Activated naive CD8-positive, alpha-beta T cell treated with anti-CD3 and anti-CD28 coated beads, Interleukin-2, amount 10 ng/mL, durations not matched to agents 7 days and 5 days (primary cell): ENCODE measurements at places on chromosomes 4 and X. TPM values are rescaled to one million over a fixed set of nuclear protein-coding genes. Genes with fewer than 3 reads are reported as not detected.

- no peak for DNase-seq
Measured at GRCh38 chr4:94334476-94334875, 8.2 kb downstream of the HPGDS start.

GRCh38 chrX:1477229-1477628 is 24.5 kb upstream of the ASMTL start:
- no peak for DNase-seq

- no peak for DNase-seq
Measured at GRCh38 chr4:5561286-5561685, 147.1 kb downstream of the EVC2 start.

GRCh38 chr4:3387943-3388361 is 53.8 kb upstream of the HGFAC start:
- no peak for DNase-seq

GRCh38 chr4:117777721-117778120 is 256.6 kb upstream of the NDST3 start:
- DNase-seq: no peak

DNA sequence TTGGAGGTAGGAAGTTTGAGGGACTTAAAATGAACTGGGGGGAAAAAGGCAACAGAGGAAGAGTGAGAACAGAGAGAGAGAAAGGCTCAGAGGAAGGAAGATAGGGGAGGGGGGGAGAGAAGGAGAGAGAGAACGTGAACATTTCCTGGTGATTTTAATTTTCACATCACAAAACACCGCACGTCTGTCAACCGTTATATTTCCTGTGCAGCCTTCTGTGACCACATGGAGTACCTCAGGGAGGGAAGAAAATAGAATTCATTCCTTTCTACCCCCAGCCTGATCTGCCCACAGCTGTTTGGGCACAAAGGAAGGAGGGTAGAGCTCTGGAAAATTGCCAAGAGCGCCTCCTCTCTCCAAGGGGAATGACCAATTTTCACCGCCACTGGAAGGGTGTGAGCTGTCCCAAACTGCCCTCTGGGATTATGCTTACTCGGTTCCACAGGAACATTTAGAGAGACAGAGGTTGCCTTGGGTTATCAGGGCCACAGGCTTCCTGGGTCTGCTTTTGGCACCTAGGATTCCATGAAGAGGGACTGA is 135.7 kb upstream of the MAMLD1 start:
- DNase-seq: no peak

DNA sequence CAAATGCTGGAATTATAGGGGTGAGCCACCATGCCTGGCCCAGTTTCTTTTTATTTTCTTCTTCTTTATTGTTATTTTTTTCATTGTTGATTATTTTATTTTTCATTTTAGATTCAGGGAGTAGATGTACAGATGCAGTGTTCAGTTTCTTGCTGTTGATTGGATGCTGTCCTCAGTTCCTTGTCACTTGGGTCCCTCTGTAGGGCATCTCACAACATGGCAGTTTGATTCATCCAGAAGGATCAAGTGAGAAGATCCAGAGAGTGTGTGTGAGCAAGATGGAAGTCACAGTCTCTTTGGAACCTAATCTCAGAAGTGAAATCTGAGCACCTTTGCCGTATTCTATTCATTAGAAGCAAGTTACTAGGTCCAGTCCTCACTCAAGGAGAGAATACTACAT is 20.9 kb downstream of the HMGB3 start:
- no peak for DNase-seq

DNA sequence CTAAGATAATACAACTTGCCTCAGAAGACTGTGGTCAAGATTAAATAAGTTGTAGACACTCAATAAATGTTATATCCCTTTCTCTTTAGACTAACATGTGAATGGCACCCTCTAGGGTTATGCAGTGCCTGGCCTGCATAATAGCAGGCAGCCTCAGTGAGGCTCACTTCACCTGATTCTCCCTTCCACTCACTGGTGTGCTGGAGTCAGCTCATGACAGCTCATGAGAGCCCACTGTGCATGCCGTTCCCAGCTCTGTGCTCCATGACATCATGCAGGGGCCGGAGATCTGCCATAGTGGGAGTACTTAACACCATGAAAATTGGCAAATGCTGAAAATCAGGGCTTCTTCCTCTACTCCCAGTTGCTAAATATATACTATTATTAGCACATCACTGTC is 64.5 kb downstream of the TEC start:
- DNase-seq: no peak

Gene TMEM271
- total RNA-seq: not detected

- peak; percentile 33 for DNase-seq
Measured at GRCh38 chr4:56681158-56681852, at the start of gene HOPX. Gene HOPX, minus strand, starts transcription at chr4:56681296. Its CDS starts 23,480 bp downstream, at chr4:56657816.

- DNase-seq: no peak
Measured at GRCh38 chrX:18065956-18066355, 154.7 kb downstream of the BEND2 start.

Gene SPIN2A
- total RNA-seq: 1.6 TPM

Gene FGF2
- total RNA-seq: not detected
